Panc1 (cell line): ENCODE measurements at places on chromosomes 3 and 15.

DNA sequence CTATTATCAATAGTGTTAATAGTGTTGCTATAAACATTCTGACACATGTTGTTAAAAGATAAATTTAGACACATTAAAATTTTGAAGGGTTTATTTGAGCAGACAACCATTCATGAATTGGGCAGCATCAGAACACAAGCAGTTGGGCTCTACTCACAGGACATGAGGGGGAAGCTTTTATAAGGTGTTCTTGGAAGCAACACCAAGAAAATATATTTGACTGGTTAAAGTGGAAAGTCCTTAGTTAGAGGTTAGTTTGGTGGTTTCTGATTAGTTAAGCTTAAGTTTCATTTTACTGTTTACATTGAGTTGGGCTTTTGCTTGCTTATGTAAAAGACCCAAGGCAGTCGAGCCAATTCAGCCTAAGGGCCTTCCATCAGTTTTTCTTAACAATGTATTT is 220.7 kb downstream of the CD47 start:
- no peak for DNase-seq

DNA sequence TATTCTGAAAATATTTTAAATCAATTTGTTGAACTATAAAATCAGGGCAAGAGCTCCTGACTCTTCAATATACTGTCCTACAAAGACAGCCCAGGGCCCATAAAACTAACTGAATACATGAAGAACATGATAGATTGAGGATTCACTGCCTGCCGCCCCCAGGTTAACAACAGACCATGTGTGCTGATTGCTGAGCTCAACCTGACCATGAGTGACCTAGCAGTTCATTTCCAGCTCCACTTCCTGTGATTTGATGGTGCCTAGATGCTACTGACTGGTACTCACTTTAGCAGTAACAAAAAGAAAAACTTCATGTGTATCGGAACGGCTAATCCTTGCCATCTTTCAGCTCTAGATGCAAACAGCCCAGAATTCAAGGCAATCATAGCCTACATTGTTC is 9.6 kb upstream of the KLF13 start:
- no peak for DNase-seq

DNA sequence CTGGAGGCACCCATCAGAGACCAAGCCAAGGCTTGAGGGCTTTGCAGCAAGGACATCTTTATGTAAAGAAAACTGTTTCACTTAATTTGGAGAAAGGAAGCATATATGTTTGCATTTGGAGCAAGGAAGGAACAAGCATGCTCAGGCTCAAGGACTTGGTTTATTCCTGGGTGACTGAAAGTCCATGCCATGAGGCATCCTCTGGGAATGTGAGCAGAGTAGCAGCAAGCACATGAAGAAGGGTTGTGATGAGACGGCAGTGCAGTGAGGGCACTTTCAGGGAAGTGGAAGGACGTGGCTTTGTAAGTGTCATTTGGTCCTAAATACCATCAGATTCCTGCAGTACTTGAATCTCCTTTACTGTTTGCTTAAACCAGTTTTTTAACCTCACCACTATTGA is 26.8 kb downstream of the POLG start:
- no peak for DNase-seq

DNA sequence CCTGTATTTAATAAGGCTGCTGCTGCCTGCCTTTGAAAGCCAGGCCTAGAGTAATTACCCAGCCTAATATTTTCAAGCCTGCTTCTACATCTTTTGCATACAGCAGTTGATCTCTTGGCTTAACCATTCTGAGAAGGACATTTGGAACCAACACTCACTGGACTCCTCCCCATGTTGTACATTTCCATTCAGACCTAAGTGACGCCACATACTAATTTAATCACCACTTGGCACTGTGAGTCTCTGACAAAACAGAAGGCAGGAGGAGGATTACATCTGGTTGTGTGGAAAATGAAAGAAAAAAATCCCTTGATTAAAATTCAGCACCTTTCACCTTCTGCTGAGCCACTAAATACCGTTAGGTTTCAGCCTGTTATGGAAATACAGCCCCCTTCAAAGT is 102.2 kb upstream of the ARRDC4 start:
- no peak for DNase-seq

DNA sequence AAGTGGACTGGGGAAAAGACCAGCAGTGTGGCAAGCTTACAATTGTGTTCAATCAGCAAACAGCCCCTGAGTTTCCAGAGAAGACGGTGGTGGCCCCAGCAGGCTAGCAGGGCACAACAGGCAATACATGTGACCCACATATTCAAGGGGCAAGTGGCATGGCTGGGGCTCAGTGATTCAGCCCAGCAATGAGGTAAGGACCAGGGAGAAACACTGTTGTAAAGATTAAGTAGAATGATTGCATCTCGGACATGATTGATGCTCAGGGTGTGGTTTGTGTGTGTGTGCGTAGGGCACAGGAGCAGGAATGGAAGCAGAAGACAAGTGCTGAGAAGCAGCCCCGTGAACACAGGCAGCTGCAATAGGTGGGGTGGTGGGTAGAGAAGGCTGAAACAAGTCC is 37.9 kb downstream of the KLHL6 start:
- no peak for DNase-seq

DNA sequence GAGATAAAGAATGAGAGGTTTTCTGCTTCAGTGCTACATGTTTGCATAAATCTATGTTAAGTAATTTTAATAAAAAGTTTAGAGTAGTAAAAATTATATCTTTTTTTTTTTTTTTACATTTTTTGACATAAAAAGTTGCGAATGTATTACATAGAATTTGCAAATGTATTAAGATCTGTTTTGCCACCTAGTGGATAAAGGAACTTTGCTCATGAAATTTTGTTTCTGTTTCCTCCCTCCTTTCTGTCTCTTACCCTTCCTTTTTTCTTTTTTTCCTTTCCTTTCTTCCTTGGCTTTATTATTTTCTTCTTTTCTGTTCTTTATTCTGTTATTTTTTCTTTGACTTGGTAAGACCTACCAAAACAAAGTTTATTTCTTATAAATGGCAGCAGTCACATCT is 58.5 kb upstream of the UTS2B start:
- no peak for DNase-seq

DNA sequence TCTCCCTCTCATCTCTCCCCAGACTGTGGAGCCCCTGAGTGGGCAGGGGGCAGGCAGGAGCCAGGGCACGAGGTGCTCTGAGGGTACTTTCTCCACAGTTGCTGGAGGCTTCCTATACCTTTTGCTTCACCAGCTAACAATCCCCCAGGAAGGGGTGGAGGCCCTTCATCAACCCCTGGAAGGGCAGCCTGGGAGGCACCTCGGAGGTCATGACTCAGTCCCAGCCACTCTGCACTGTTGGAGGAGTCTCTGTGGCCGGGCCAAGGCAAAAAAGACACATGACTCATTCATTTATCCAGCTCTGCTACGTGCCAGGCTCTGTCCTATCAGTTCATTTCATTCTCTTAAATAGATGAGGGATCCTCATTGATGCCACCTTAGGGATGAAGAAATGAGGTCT is 15.6 kb upstream of the KY start:
- no peak for DNase-seq

GRCh38 chr3:112687211-112687610 is 46.3 kb upstream of the CCDC80 start:
- DNase-seq: no peak

DNA sequence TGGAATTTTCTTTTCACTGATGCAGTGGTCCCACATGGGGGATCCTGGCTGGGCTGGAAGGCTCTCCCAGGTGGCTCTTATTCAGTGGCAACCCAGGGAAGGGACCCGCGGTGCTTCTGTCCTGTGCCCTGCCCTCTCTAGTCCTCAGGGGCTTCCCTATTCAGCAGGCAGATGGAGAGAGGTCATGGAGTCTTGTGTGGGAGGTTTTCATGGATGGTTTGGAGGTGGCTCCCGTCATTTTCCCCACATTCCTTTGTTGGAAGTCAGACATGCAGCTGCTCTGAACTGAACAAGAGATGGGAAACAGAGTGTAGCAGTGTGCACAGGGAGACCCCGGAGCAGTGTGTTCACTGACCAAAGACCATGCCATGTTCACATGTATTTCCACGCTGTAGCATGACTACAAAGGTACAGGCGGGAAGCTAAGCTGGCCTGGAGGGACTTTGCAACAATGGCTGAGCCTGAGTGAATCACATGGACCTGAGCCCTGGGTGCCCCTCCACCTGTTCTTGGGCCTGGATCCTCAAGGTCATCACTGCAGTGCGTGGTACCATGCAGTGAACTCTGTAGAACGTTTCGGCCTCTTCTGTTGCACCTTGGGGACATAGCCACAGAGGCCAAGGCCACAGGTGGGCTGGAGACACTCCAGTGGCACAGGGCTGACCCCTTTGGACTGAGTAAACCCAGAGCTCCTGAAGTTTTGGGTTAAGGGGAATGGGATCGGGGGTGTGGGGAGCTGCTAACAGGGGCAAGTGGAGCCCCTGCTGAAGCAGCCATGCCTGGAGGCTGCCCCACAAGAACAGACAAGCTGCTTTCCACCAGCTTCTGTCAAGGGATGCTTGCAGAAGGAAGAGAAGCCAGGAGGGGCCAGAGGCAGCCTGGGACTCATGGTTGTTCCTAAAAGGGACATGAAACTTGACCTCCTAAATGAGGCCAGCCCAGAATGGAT is 123.0 kb downstream of the ASB7 start:
- DNase-seq: no peak

DNA sequence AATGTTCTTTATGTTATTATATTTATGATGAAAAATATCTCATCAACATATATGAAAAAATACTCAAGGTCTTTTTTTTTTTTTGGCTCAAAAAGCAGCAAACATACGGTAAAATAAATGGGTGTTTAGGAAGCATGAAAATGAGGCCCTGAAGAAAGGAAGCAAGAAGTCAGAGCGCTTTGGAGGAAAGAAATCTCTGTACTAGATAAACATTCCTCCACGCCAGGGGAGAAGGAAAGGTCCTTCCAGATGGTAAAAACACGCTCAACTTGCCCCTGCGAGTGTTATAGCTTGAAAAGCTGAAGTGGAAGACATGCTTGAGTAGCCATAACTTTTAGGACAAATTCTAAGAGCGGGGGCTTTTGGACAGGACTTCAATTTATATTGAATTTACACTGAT is 52.9 kb downstream of the FEM1B start:
- no peak for DNase-seq

- no peak for DNase-seq
Observed at GRCh38 chr3:27467545-27467944, 16.6 kb downstream of the SLC4A7 start.

GRCh38 chr3:84184937-84185336 is 773.9 kb upstream of the CADM2 start:
- DNase-seq: no peak

GRCh38 chr3:58065700-58066167 is 57.5 kb downstream of the FLNB start:
- no peak for DNase-seq

DNA sequence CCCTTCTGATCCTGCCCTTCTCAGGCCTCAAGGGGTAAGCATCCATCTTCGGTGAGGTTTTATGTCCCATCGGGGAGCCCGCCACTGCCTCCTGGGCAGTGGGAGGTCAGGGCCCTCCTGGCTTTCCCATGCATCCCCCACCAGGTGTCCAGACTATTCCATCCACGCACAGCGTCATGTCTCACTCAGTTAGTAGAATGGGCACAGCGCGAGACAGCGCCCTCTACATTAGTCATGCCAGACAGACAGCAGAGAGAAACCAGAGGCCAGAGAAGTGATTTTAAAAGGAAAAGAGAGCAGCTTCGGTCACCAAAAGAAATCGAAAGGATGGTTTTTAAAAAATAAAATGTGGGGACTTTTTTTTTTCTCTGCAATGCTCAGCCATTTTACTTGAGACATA is 49.8 kb downstream of the ZDHHC3 start:
- no peak for DNase-seq

DNA sequence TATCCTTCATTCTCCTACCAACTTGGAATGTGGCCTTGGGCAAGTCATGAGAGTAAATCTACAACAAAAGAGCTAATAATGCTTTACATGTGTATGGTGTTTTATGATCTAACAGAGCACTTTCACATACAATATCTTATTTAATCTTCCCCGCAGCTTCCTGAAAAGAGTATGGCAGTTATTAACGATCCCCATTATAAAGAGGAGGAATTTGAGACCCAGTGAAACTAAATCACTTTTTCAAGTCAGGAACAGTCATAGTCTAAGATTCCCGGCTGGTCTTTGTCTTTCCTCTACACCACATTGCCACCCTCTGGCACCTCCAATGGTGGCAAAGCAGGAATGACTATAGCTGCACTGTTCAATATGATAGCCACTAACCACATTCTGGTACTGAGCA is 69.7 kb upstream of the CMSS1 start:
- no peak for DNase-seq

- DNase-seq: no peak
Observed at GRCh38 chr3:188656196-188656982, 502.4 kb downstream of the LPP start.
